ENCODE measurements at places on chromosomes 6 and 20. TPM values are rescaled to one million over a fixed set of nuclear protein-coding genes. Genes with fewer than 3 reads are reported as not detected.

Gene SOX18
- total RNA-seq, result 0.75 TPM

Gene BANF2
- total RNA-seq, result not detected

Gene SALL4
- total RNA-seq, result 0.09 TPM

Gene ANKEF1
- 2.4 TPM for total RNA-seq

Gene MTCH1
- total RNA-seq, result 125 TPM

Gene UBE2V1
- total RNA-seq, result 137 TPM

Gene ZNF512B
- total RNA-seq, result 26.9 TPM

Gene BPIFB4
- total RNA-seq, result not detected

Gene FAM50B
- total RNA-seq, result 11.0 TPM

Gene GRM1
- total RNA-seq, result not detected

Gene MPC1
- total RNA-seq, result 32.7 TPM

Gene AKAP12
- total RNA-seq, result 5.0 TPM

Gene TPX2
- 117 TPM for total RNA-seq

Gene OPRL1
- 0.70 TPM for total RNA-seq

Gene SYNDIG1
- not detected for total RNA-seq

Gene RAMACL
- total RNA-seq, result 0.14 TPM

Gene PCK1
- not detected for total RNA-seq

Data from T-helper 2 cell treated with Interferon-gamma antibody and Interleukin-4, amounts not matched to agents 100 ng/mL and 5 ng/mL, for 36 hours (primary cell).